ENCODE measurements at places on chromosomes 3 and 15.

- DNase-seq = no peak
Measured at GRCh38 chr15:56987286-56987685, 68.8 kb downstream of the TCF12 start.

DNA sequence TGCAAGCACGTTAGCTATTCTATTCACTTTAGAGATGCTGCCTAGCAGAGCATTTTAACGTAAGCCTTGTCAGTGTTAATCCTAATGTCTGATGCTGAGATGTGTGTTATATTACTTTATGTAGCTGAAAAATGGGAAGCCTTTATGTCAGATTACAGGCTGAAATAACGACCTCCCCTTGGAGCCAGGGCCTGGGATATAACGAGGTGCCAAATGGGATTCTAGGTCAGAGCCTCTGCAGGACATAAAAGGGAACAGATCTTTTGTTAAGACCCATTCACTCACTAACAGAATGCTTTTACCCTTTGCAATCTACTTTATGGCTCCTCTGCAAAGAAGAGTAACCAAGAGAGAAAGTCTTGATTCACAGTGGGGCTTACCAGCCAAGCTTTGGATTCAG lies 815.5 kb upstream of the CFAP20DC start:
- no peak for DNase-seq

GRCh38 chr3:53464424-53464823 lies 30.0 kb upstream of the CACNA1D start:
- DNase-seq = no peak

DNA sequence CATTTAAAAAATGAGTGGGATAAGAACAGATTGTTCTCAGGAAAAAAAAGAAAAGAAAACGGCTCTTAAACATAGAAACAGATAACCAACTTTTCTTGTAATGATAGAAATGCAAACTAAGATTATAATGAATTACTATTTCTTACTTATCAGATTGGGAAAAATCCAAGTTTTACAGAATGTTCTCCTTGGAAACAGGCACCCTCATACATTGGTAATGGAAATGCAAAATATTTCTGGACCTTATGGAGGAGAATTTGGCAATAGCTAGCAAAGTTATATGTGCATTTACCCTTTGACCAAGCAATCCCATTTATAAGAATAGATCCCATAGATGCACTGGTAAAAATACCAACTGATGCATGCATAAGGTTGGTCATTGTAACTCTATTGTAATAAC lies 3.7 kb upstream of the ANKDD1A start:
- DNase-seq = no peak

- no peak for DNase-seq
Measured at GRCh38 chr15:69209661-69210060, 49.2 kb downstream of the GLCE start.

DNA sequence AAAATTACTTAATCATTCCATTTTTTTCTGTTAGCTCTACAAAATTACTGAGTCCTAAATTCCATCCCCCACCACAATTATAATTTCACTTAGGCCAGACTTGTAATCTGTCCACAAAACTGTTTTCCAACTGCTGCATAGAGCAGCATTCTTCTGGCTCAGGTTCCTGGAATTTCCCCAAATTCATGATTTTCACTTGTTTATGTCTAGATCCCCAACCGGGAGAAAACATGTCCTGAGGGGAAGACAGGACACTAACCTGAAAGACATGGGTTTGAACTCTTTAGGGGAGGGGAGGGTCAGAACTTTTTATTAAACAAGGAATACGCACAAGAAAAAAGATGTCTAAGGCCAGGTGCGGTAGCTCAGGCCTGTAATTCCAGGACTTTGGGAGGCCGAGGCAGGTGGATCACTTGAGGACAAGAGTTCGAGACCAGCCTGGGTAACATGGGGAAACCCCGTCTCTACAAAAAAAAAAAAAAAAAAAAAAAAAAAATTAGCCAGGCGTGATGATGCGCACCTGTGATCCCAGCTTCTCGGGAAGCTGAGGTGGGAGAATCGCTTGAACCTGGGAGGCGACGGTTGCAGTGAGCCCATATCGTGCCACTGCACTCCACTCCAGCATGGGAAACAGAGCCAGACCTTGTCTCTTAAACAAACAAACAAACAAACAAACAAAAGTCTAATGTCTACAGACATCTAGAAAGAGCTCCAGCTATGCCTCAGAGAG lies 1.5 kb downstream of the ETFA start:
- DNase-seq = no peak

GRCh38 chr15:85611361-85611760 lies 183.4 kb downstream of the KLHL25 start:
- DNase-seq = no peak

DNA sequence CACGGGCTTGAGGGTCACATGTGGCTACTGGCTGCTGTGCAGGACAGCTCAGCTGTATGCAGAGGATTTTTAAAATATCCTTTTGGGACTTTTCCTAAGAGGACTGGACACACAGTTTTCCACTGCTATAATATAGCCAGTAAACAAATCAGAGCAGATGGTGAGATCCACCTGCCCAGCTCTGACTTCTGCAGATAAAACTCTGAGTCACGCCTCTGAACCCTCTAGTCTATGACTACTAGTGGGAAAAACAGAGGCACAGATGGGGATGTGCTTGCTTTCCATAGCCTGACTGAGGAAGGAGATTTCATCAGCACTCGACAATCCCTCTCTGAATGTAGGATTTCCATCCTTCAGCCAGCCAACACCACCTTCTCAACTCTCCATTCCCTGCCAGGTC lies 45.1 kb downstream of the COLQ start:
- DNase-seq = no peak

DNA sequence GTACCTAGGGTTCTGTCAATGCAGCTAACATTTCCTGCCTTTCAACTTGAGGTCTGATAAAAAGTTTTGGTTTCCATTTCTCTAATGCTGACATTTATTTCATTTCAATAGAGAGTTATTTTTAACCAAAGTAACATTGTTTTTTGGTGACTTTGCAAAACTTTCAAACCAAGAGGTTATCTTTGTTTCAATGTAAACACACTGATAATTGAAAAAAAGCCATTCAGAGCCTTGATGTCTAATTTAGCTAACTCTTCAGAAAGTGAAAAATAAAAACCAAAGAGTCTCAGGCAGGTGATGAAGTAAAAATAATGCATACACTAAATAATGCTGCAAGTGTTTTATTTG lies 9.6 kb upstream of the TIPARP start:
- peak; percentile 22 for DNase-seq

DNA sequence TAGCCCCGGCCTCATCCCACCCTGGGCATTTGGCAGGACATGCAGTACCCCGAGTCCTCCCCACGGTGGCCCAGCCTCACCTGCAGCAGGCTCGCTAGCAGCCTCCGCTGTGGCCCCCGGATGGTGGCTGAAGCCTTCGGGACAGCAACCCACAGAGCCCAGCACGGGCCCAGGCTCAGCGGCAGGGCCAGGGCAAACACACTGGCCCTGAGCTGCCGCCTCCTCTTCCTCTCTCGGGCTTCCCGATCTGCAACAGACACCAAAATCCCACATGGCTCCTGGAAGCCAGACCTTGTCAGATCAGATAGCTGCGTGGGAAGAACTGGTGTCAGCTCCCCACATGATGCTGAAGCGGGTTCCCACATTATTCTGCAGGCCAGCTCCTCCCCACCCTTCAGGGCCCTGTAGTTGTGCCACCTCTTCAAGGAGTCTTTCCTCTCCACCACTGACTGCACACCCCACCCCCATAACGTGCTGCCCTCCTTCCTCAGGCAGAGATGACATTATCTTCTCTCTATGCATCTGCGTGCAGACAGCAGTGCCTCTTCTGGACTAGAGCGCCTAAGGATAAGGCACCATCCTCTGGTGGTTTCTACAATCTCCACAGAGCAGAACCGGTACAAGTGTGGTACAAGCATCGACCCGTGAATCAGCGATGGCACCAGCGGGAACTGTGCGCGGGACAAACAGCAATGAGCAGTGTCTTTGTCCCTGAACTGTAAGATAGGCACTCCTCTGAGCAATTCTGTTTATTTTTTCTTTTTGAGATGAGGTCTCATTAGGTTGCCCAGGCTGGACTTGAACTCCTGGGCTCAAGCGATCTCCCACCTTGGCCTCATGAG lies 9.5 kb downstream of the TMEM44 start:
- peak; percentile 53 for DNase-seq

DNA sequence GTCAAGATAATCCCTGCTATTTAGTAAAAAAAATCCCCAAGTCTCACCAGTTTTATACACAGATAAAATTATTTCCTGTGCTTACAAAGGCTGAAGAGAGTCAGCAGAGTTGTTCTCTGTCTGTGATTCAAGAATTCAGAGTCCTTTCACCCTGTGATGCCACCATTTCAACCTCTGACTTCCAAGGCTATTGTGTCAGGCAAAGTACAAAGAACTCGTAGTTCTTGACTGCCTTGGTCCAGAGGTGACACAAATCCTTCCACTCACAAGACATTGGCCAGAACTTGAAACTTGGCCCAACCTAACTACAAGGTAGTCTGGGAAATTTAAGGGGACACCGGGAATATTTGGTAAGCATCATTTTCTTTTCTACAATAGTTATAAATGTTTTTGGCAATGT lies 34.9 kb upstream of the CMC1 start:
- no peak for DNase-seq

GRCh38 chr3:66165660-66166059 lies 55.1 kb upstream of the SLC25A26 start:
- DNase-seq = no peak

DNA sequence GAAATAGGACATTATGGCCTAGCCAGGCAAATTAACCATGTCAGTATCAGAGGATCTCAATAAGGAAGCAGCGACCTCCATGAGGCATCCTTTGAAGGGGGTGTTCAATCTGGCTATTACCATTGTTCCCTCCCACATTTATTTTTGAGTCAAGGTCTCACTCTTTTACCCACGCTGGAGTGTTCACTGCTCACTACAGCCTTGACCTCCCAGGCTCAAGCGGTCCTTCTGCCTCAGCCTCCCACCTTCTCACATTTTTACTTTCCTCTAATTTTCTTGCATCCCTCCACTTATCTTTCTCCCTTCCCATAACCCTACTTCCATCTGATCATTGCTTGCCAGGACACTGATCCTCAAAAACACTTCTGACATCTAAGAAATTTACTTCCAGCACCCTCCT lies 654.0 kb upstream of the NR2F2 start:
- no peak for DNase-seq

- peak; percentile 89 for DNase-seq
Measured at GRCh38 chr15:65638681-65639089, 16.9 kb downstream of the SLC24A1 start.

DNA sequence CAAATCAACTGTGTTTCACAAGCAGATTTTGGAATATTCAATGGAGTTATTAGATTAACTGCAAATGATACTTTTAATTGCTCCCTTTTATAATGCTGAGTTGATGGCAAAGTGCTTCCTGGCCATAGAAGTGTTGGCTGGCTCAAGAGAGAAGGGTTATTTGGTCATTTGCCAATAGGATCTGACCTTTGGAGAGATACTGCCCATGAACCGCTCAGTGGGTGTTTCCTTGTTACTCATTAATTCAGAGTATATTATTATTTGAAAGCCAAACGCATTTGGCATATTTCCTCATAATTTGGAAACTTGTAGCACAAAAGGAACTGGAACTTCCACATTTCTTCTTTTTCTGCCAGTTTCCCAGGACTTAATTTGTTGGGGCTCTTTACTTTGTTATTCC lies 234.7 kb downstream of the CDIN1 start:
- no peak for DNase-seq

DNA sequence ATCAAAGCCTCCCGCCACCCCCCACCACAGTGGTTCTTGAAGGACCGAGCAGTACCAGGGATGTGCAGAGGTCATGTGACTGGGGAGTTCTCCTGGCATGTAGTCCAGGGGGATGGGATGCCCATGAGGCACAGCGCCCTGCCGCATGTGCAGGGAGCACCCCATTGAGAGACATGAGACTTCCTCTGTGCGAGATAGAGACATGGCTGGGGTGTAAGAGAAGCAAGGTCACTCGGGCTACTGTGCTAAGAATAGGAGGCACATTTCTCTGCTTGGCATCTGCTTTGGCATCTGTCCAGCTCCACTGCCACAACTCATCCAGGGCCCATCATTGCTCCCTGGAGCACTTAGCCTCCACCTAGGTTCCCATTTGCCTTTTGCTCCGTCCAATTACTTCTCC lies 2.4 kb upstream of the CYP1A1 start:
- no peak for DNase-seq

DNA sequence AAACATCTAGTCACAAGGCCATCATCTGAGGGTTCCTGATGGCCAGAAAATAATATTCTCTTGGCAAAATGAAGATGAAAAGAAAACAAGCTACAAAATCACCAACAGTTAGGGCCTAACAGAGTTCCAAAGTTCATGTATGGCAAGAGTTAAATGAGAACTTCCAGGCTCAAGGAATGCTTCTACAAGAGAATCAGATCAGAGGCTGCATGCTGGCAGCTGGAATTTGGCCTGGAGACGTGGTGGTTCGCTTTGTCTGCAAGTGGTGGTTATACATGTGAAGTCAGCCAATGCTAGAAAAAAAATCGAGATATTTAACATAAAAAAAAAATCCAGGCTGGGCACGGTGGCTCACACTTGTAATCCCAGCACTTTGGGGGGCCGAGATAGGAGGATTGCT lies 5.6 kb downstream of the SIAH2 start:
- DNase-seq = no peak

- DNase-seq = no peak
Measured at GRCh38 chr3:110093411-110093810, 756.1 kb upstream of the DPPA4 start.

GRCh38 chr3:64650715-64651114 lies 37.1 kb downstream of the ADAMTS9 start:
- no peak for DNase-seq

GRCh38 chr3:168859574-168859973 lies 763.9 kb upstream of the GOLIM4 start:
- no peak for DNase-seq

DNA sequence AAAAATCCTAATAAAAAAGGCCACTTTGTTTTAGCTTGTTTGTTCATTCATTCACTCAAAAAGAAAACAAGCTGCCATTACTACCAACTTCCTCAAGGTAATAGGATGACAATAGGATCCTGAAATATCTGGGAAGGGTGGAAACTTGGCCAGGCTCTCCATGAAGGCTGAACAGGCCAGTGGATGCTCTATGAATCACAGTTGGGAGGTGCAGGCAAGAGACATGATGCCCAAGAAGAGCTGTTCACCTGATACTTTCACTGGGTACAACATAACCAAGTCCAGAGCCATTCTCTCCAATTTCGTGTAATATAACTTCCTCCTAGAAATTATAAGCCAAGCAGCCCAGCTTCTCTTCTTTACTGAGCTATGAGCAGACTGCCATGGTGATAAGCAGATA lies 37.3 kb downstream of the NMNAT3 start:
- no peak for DNase-seq

DNA sequence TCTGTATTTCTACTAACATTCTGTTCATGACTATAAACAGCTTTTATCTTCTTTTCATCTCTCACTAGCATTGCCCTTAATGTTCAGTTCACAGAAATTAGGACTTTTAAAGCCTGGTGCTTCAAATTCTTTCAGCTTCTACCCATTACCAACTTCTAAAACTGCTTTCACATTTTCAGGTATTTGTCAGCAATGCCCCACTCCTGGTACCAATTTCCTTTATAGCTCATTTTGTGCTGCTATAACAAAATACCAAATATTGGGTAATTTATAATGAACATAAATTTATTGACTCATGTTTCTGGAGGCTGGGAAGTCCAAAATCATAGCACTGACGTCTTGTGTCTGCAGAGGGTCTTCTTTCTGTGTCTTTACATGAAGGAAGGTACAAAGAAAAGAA lies 753.1 kb upstream of the CCDC54 start:
- DNase-seq = no peak
